A549 treated with GW870086 at 1 μM for 4 hours (cell line): ENCODE measurements at places on chromosomes 1 and 21. TPM values are rescaled to one million over a fixed set of nuclear protein-coding genes. Genes with fewer than 3 reads are reported as not detected.

DNAJC8 gene
- total RNA-seq = 68.2 to 73.3 TPM (median 70.7 TPM) in 5 replicates

DAB1 gene
- total RNA-seq = not detected in 5 replicates

EXO1 gene
- total RNA-seq = 18.5 to 26.1 TPM (median 24.6 TPM) in 5 replicates

AADACL3 gene
- not detected in 5 replicates for total RNA-seq

DENND2C gene
- 0.42 to 0.49 TPM (median 0.46 TPM) in 5 replicates for total RNA-seq

LENEP gene
- 0.23 TPM in 1 of 5 replicates, not detected in the others for total RNA-seq

IFNLR1 gene
- total RNA-seq = 0.99 to 1.6 TPM (median 1.2 TPM) in 5 replicates

ST6GALNAC5 gene
- total RNA-seq = not detected in 5 replicates

PAPPA2 gene
- total RNA-seq = 0.02 TPM in 2 of 5 replicates, not detected in the others

NR5A2 gene
- total RNA-seq = 2.7 to 4.1 TPM (median 3.7 TPM) in 5 replicates

TMEM82 gene
- total RNA-seq = not detected in 5 replicates

RYR2 gene
- total RNA-seq = 0.01 to 0.06 TPM (median 0.02 TPM) in 3 of 5 replicates, not detected in the others

NEK2 gene
- total RNA-seq = 33.9 to 43.9 TPM (median 42.1 TPM) in 5 replicates

CFAP74 gene
- 0.05 TPM in 1 of 5 replicates, not detected in the others for total RNA-seq

SPRR3 gene
- total RNA-seq = not detected in 5 replicates

MAP1LC3C gene
- 0.17 to 0.39 TPM (median 0.24 TPM) in 4 of 5 replicates, not detected in the other for total RNA-seq

CRYBG2 gene
- 1.4 to 2.1 TPM (median 1.6 TPM) in 5 replicates for total RNA-seq

KRTAP7-1 gene
- total RNA-seq = not detected in 5 replicates

AHDC1 gene
- total RNA-seq = 22.4 to 30.6 TPM (median 27.6 TPM) in 5 replicates

OR6K3 gene
- not detected in 5 replicates for total RNA-seq

GPR25 gene
- total RNA-seq = not detected in 5 replicates

NFIA gene
- 4.3 to 9.2 TPM (median 7.7 TPM) in 5 replicates for total RNA-seq

CA14 gene
- total RNA-seq = not detected in 5 replicates

TMEM269 gene
- 0.05 to 0.13 TPM (median 0.08 TPM) in 5 replicates for total RNA-seq

MATN1 gene
- total RNA-seq = 0.05 to 0.17 TPM (median 0.14 TPM) in 4 of 5 replicates, not detected in the other

SPRR2A gene
- not detected in 5 replicates for total RNA-seq

RIMS3 gene
- total RNA-seq = 1.0 to 1.7 TPM (median 1.2 TPM) in 5 replicates

TFF3 gene
- not detected in 5 replicates for total RNA-seq

UBL4B gene
- total RNA-seq = not detected in 5 replicates

RAB29 gene
- total RNA-seq = 10.1 to 12.8 TPM (median 11.3 TPM) in 5 replicates

BEST4 gene
- total RNA-seq = 0.17 to 0.53 TPM (median 0.37 TPM) in 5 replicates

GNAT2 gene
- 0.14 to 0.26 TPM in 2 of 5 replicates, not detected in the others for total RNA-seq

FOXO6 gene
- 0.49 to 0.82 TPM (median 0.65 TPM) in 5 replicates for total RNA-seq

DHRS3 gene
- 42.4 to 56.0 TPM (median 54.9 TPM) in 5 replicates for total RNA-seq

CFHR1 gene
- total RNA-seq = 0.19 to 0.23 TPM in 2 of 5 replicates, not detected in the others

PSEN2 gene
- total RNA-seq = 26.9 to 31.3 TPM (median 28.2 TPM) in 5 replicates

OR10K2 gene
- total RNA-seq = not detected in 5 replicates

FAM151A gene
- total RNA-seq = 0.07 to 0.18 TPM (median 0.13 TPM) in 4 of 5 replicates, not detected in the other

FLG2 gene
- not detected in 5 replicates for total RNA-seq

RXFP4 gene
- total RNA-seq = not detected in 5 replicates

TFF2 gene
- total RNA-seq = not detected in 5 replicates

SLC5A9 gene
- total RNA-seq = 0.21 TPM in 1 of 5 replicates, not detected in the others

KIF17 gene
- total RNA-seq = 1.4 to 2.4 TPM (median 1.6 TPM) in 5 replicates

BGLAP gene
- total RNA-seq = 0.23 to 1.0 TPM (median 0.61 TPM) in 4 of 5 replicates, not detected in the other

B3GALT5 gene
- 0.08 to 0.19 TPM (median 0.15 TPM) in 5 replicates for total RNA-seq

NMNAT2 gene
- total RNA-seq = 0.42 to 0.66 TPM (median 0.45 TPM) in 5 replicates

COL16A1 gene
- total RNA-seq = 4.9 to 5.9 TPM (median 5.2 TPM) in 5 replicates

HES4 gene
- total RNA-seq = 29.4 to 60.9 TPM (median 54.8 TPM) in 5 replicates

ACTA1 gene
- total RNA-seq = 0.15 to 0.26 TPM in 2 of 5 replicates, not detected in the others

S100A11 gene
- total RNA-seq = 1,851 to 2,064 TPM (median 1,907 TPM) in 5 replicates

MANEAL gene
- total RNA-seq = 21.3 to 25.5 TPM (median 24.6 TPM) in 5 replicates

SIK1 gene
- total RNA-seq = 8.9 to 22.8 TPM (median 14.1 TPM) in 5 replicates

RGS21 gene
- total RNA-seq = not detected in 5 replicates

GLUL gene
- 13.5 to 21.2 TPM (median 18.3 TPM) in 5 replicates for total RNA-seq

OR2L3 gene
- not detected in 5 replicates for total RNA-seq

TRIM62 gene
- 1.9 to 2.5 TPM (median 2.3 TPM) in 5 replicates for total RNA-seq

MYCL gene
- total RNA-seq = 1.3 to 1.7 TPM (median 1.5 TPM) in 5 replicates

RXRG gene
- total RNA-seq = 0.07 TPM in 1 of 5 replicates, not detected in the others
